CD4-positive, alpha-beta memory T cell (primary cell): ENCODE measurements at places on chromosomes 3 and 15. TPM values are rescaled to one million over a fixed set of nuclear protein-coding genes. Genes with fewer than 3 reads are reported as not detected.

The CCDC32 gene
- 32.4 TPM for total RNA-seq

- no peak overlapping the region for H3K27ac ChIP-seq
- no peak overlapping the region for H3K4me3 ChIP-seq
- no peak for DNase-seq
- H3K4me1 ChIP-seq: no peaks in the 10 kb centered on the region
- no peaks in the 10 kb centered on the region for H3K27me3 ChIP-seq
- no peaks in the 10 kb centered on the region for H3K36me3 ChIP-seq
Observed at GRCh38 chr3:129586746-129587430, 19.6 kb downstream of the PLXND1 start.

DNA sequence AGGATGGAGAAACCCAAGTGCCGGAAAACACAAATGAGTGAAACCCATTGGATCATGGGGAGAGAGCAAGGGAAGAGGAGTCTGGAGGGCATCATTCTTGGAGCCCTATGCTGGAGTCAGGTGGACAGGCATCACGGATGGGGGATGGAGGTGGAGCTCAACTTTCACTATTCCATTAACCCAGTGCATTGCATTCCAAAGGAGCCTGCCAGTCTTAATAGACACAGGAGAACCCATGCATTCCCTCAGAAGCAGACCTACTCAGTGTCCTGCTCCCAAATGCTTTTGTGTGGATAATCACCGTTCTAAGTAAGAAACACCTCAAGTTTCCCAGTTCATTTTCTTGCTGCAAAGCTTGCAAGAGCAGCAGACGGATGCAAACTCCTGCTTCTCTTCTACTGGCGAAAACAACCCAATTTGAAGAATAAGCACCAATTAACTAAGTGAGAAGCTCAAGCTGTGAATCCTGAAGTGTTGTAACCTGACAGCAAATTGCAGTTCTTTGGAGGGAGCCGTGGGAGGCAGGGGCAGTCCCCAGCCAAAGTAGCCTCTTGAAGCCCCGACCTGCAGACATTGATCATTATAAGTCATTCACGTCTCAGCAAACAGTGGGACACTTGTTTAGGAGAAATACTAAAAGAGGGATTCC lies 25.3 kb downstream of the SEMA5B start:
- H3K36me3 ChIP-seq: no peaks in the 10 kb centered on the region
- no peak overlapping the region for H3K4me3 ChIP-seq
- H3K27me3 ChIP-seq: no peaks in the 10 kb centered on the region
- no peaks in the 10 kb centered on the region for H3K4me1 ChIP-seq
- no peak for DNase-seq

The SERINC4 gene
- not detected for total RNA-seq

DNA sequence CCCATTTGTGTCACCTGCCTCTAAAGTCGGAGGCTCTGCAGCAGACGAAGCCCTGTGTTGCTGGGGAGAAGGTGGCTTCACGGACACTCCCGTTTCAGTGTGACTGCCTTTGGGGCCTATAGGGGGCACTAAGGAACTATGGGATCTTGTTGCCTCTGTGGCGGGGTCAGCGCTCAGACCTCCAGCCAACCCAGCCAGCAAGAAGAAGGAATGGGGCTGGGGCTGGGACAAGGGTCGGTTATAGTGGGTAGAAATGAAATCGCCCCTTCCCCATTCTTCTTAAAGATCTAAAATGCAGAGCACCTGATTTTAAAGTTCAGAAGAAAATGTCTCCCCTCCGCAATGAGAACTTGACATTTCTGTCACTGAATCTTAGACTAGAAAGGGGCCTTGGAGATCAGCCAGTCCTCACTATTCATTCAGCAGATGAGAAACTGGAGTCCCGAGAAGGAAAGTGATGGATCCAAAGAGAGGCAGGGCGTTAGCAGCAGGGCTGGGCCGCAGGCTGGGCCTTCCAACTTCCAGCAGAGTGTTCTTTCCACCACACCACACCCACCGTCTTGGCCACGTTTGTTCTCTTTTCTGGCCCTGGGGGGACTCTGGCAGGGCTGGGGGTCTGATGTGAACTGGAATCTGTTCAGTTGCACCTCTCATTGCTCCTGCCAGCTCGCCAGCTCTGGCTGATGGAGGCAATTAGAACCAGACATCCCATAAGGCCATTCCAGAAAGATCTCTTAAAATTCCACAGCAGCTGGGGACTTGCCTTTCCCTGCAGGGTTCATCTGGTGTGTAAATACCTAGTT lies 195.4 kb downstream of the OPA1 start:
- no peak overlapping the region for H3K27ac ChIP-seq
- DNase-seq: no peak
- H3K4me1 ChIP-seq: no peaks in the 10 kb centered on the region
- H3K36me3 ChIP-seq: no peaks in the 10 kb centered on the region
- no peak overlapping the region for H3K4me3 ChIP-seq
- H3K27me3 ChIP-seq: no peaks in the 10 kb centered on the region

The IQCH gene
- 1.1 TPM for total RNA-seq

The HGD gene
- 3.0 TPM for total RNA-seq

GRCh38 chr15:76772776-76773175 lies 132.4 kb downstream of the SCAPER start:
- no peak for DNase-seq
- no peak overlapping the region for H3K27ac ChIP-seq
- no peaks in the 10 kb centered on the region for H3K27me3 ChIP-seq
- no peaks in the 10 kb centered on the region for H3K36me3 ChIP-seq

The ADCY5 gene
- total RNA-seq: not detected

DNA sequence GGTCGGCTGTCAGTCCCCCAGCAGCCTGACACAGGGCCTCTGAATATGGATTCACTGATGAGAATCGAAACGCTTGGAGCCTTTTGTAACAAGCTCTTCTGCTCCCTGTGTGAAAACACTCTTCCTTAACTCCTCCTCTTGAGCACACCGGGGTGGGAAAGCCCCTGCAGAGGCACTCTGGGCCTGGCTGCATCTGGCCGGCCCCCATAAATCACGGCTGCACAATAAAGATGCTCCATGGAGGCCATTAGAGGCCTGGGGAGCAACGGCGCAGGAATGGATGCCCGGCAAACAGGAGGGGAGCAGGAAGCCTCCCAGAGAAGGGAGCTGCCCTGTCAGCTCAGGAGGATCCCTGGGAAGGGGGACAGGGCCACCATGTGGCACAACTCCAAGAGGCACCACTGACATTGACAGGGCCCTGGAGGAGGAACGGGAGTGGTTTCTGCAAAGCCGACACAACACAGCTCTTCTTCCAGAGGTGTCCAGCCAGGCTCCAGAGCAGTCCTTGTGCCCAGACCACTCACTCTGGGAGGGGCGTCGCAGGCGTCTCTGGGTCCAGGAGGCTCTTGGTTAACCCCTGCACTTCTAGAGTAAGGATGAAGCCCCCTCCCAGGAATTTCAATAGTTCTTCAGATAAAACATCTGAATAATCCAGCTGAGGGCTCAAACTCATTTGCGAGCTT lies 509.3 kb upstream of the PPP2R3A start:
- H3K27ac ChIP-seq: no peak overlapping the region
- no peaks in the 10 kb centered on the region for H3K36me3 ChIP-seq
- no peaks in the 10 kb centered on the region for H3K4me1 ChIP-seq
- DNase-seq: no peak
- no peaks in the 10 kb centered on the region for H3K27me3 ChIP-seq

The GABRG3 gene
- not detected for total RNA-seq

The RAMAC gene
- 22.0 TPM for total RNA-seq

DNA sequence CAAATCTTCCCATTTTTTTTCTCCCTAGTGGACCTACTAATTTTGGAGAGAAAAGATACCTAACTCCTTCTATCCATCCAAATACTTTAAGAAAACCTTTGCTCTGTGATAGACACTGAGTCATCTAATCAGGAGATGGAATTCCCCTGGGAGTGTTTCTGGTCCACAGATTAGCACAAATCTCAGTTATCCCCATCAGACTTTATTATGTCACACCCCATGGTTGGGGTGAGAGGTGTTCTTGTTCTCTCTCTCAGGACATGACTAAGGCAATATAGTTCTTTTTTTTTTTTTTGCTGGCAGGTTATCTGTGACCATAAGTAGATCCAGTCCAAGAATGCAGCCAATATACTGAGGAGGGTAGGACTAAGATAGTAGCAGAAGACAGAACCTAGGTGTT lies 15.8 kb downstream of the SLC9A9 start:
- no peaks in the 10 kb centered on the region for H3K27me3 ChIP-seq
- H3K4me3 ChIP-seq: no peak overlapping the region
- DNase-seq: no peak
- no peak overlapping the region for H3K27ac ChIP-seq
- H3K36me3 ChIP-seq: no peaks in the 10 kb centered on the region

The GOLGA6A gene
- 0.20 TPM for total RNA-seq

- no peaks in the 10 kb centered on the region for H3K27me3 ChIP-seq
- DNase-seq: no peak
- H3K4me3 ChIP-seq: no peak overlapping the region
- no peak overlapping the region for H3K27ac ChIP-seq
Observed at GRCh38 chr3:25044762-25045710, 383.0 kb upstream of the RARB start.

- no peak for DNase-seq
- no peak within 1 kb of the TSS for H3K27ac ChIP-seq
- H3K4me1 ChIP-seq: no peaks in the 10 kb centered on the region
- H3K36me3 ChIP-seq: no peaks in the 10 kb centered on the region
- H3K4me3 ChIP-seq: no peak within 1 kb of the TSS
- no peaks in the 10 kb centered on the region for H3K27me3 ChIP-seq
Observed at GRCh38 chr3:185552358-185552877, at the start of gene LIPH. Gene LIPH (minus strand): TSS chr3:185552588. CDS start chr3:185552471, 117 bp downstream.

DNA sequence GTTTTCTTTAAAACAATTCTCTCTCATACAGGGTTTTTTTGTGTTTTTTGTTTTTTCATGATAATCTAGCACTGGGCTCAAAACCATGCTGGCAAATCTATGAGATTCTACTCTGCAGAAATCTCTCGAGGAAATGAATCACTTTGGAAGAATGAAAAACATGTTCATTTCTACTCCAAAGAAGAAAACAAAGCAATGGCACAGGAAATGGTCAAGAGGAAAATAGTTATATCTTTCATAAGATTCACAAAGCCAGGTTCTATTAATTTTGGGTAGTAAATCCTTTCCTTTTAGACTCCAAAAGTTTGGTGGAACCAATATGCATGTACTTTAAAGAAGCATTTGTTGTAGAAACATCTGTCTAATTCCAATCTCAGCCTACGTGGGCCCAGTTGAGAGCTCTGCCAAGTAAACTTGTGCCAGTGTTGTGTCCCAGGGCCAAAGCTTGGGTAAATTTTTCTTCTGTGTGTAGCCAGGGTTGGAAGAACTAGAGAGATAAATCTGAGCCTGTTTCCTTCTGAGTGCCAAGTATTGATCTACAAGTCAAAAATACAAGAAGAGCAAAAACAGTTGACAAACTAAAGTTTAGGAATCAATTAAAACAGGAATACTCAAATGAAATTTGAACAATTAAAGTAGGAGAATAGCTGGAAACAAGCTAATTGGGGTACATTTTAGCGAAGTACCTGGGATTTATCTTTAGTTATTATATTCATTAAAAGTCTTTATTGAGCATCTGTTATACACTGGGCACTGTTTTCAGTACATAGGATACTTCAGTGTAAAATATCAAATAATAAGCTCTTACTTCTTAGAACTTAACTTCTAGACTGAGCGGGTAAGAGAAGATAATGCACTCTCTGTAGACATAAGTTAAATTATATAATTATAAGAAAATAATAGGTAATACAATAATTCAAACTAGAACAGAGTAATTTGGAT lies 657.5 kb upstream of the NECTIN3 start:
- DNase-seq: no peak
- no peaks in the 10 kb centered on the region for H3K4me1 ChIP-seq
- H3K4me3 ChIP-seq: no peak overlapping the region
- no peaks in the 10 kb centered on the region for H3K27me3 ChIP-seq
- H3K27ac ChIP-seq: no peak overlapping the region
